ENCODE measurements at places on chromosomes 12 and 14.

- H3K4me1 ChIP-seq: peaks cover 25% of the 10 kb centered on the region
- DNase-seq: peak; percentile 60
- H3K4me3 ChIP-seq: peak overlapping the region; percentile 76
- peak overlapping the region; percentile 75 for H3K27ac ChIP-seq
Measured at GRCh38 chr14:105093038-105093430, 27.8 kb upstream of the GPR132 start.

GRCh38 chr12:3520711-3521110, 29.7 kb downstream of the PRMT8 start:
- no peaks in the 10 kb centered on the region for H3K4me1 ChIP-seq
- H3K27me3 ChIP-seq: peaks cover 8% of the 10 kb centered on the region
- H3K27ac ChIP-seq: no peak overlapping the region
- H3K4me3 ChIP-seq: no peak overlapping the region

- no peaks in the 10 kb centered on the region for H3K4me1 ChIP-seq
- no peak overlapping the region for H3K27ac ChIP-seq
- H3K27me3 ChIP-seq: no peaks in the 10 kb centered on the region
Measured at GRCh38 chr12:16165506-16165905, 112.0 kb downstream of the SLC15A5 start.

DNA sequence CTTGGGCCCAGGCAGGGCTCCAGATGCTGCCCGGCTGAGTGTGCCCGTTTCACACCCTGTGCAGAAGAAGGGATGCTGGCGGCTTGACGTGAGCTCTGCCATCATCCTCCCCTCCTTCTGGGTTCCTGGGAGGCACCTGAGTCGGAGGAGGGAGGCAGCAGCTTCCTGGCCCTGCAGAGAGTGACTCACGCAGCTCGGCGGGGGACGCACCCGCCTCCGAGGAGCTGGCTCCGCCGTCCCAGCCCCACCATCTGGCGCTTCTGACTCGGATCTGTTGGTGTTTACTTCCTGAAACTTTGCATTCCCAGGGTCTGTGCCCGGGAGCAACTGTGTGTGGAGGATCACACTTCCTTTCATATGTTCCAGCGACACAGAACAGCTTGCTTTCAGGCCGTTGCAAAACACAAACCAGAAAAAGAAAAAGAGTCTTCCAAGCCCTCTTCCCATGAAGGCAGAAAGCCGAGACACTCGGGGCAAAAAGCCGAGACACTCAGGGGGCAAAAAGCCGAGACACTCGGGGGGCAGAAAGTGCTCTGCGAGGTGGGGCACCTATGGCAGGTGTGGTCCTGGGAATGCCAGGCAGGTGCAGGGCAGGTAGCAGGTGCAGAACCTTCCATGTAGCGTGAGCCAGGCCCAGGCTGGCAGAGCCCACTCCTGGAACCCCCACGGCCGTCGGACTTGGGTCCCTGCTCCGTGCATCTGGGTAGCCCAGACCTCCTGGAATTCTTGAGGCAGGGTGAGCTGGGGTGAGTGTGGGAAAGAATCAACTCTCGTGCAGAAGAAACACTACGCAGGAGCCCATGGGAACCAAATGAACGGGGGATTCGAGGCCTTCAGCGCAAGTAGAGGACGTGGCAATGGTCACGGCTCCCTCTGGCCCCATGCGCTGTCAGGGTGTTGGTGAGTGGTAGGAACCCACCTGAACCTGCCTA, 27.6 kb upstream of the GALNT9 start:
- H3K36me3 ChIP-seq: peaks cover 2% of the 10 kb centered on the region
- H3K4me1 ChIP-seq: no peaks in the 10 kb centered on the region
- no peak overlapping the region for H3K4me3 ChIP-seq
- no peak for DNase-seq
- no peaks in the 10 kb centered on the region for H3K27me3 ChIP-seq

- no peak for DNase-seq
- no peak overlapping the region for H3K4me3 ChIP-seq
- H3K36me3 ChIP-seq: peaks cover 67% of the 10 kb centered on the region
- no peak overlapping the region for H3K27ac ChIP-seq
- no peaks in the 10 kb centered on the region for H3K27me3 ChIP-seq
Measured at GRCh38 chr12:59603754-59604153, 7.9 kb downstream of the SLC16A7 start.

DNA sequence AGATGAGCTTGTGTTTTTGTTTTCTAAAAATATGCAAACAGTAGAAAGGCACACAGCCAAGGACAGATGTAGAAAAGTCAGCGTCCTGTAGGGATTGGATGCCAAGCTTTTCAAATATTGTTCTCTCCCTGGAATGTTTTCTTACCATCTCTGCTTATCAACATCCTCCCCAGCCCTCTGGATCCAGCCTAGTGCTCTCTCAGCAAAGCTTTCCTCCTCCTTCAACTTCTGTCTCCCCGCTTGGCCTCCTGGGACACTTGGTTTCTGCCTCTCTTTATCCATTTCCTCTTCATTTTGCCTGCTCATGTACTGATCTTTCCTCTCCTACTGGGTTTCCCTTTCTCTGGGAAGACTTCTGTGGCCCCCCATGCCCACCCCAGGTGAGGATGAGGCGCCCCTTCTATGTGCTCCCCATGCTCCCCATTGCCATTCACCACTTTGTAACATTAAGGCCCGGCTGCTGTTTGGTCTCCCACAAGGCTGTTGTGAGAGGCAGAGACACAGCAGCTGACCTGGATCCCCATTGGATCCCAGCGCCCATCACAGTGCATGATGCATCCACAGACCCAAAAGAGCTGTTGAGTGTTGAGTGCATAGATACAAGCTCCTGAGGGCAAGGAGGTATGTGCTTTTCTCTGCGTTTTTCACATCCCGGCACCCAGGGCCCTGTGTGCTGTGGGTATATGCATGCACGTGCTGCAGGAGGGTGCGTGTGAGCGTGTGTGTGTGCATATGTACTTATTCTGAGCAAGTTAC, 38.2 kb downstream of the EVL start:
- H3K27me3 ChIP-seq: no peaks in the 10 kb centered on the region
- peak overlapping the region; percentile 47 for H3K4me3 ChIP-seq
- H3K4me1 ChIP-seq: peaks cover 92% of the 10 kb centered on the region

GRCh38 chr14:79281244-79282152, 929.8 kb downstream of the DIO2 start:
- DNase-seq: no peak
- peaks cover 47% of the 10 kb centered on the region for H3K27me3 ChIP-seq
- no peak overlapping the region for H3K27ac ChIP-seq
- H3K4me3 ChIP-seq: no peak overlapping the region
- H3K4me1 ChIP-seq: no peaks in the 10 kb centered on the region

DNA sequence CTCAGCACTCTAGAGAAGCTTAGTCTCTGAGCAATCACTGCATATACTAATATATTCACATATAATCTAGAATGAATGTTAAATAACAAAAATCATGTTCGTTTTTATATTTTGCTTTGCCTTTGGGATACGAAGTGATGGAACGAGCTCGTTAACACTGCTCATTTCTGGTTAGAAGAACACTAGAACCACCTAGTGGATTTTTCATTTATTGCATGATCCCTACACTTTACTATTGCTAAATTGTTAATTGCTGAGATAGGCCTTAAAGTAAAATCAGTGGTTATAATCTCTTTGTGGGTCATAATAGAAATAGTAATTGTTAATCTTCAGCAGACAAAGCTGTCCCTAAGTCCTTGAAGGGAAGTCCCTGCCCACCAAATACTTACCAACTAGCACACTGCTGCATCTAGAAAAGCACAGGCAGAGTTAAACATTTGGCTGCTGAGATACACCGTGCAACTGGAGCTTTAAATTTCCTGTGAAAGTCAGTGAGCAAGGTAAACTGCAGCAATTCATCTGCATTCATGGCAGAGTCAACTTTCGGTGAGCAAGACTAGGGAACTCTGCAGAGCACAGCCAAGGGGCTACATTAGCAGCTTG, 353.7 kb downstream of the APAF1 start:
- H3K27me3 ChIP-seq: peaks cover 7% of the 10 kb centered on the region
- H3K36me3 ChIP-seq: no peaks in the 10 kb centered on the region
- no peak overlapping the region for H3K27ac ChIP-seq
- no peak for DNase-seq
- no peaks in the 10 kb centered on the region for H3K4me1 ChIP-seq
- no peak overlapping the region for H3K4me3 ChIP-seq
